ENCODE measurements at places on chromosomes 12 and 14.

- DNase-seq: no peak
Measured at GRCh38 chr12:116009805-116010204, 267.7 kb downstream of the MED13L start.

GRCh38 chr12:497501-498160 lies 37.9 kb downstream of the B4GALNT3 start:
- no peak for DNase-seq

GRCh38 chr14:38089123-38089522 lies 118.6 kb upstream of the SSTR1 start:
- DNase-seq: no peak

DNA sequence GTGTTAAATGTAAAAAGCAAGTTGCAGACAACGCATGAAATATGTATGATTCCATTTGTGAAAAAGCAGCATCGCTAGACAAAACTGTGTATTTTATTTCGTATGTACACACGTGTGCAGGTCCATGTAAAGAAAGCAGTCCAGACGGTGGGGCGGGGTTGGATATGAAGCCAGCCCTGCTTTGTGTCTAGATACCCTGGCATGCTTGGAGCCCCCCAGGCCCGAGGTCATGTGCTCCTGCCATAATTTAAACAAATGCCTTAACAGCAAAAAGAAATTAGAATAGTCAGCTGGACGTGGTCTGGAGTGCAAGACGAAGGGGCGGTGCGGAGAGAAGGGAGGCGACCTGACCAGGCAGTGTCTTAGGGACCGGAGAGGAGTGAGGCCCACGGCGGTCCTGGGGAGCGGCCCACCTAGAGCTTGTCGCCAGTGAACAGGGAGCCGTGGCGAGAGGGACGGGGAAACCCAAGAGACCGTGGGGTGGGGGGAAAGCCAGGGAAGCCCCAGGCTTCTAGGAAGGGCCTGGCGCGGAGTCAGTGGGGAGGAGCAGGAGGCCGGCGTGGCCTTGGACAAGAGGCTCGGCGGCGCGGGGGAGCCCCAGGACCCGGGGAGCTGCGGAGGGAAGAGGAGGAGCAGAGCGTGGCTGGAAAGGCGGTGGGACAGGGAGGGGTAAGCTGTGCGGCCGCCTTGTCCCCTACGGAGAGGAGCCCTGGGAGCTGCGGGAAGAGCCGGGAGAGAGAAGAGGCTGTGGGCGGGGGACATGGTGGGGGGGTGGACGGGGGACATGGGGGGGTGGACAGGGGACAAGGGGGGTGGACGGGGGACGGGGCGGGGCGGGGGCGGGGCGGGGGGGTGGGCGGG lies 118.5 kb upstream of the C14orf180 start:
- no peak for DNase-seq

- DNase-seq: no peak
Measured at GRCh38 chr12:68868043-68868790, 60.2 kb downstream of the MDM2 start.

DNA sequence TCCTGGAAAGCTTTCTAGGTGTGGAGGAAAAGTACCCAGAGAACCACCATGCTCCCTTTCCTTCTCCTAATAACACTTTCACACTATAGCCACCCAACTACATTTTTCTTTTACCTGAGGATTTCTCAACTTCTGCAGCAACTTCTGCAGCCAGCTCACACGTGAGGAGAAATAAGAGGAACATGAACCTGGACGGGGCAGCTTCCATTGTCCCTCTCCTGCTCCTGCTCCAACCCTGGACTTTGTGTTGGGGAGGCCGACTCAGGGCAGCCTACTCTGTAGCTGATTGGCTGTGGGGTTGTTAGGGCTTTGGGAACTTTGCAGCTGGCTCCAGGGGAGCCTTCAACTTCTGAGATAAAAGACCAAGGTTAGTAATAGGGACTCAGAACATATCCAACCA lies at the start of gene ERP27:
Gene ERP27 (minus strand): TSS at position 237 of the 400 bp plus-strand sequence. CDS start 29 bp downstream, at position 208.
- DNase-seq: no peak

DNA sequence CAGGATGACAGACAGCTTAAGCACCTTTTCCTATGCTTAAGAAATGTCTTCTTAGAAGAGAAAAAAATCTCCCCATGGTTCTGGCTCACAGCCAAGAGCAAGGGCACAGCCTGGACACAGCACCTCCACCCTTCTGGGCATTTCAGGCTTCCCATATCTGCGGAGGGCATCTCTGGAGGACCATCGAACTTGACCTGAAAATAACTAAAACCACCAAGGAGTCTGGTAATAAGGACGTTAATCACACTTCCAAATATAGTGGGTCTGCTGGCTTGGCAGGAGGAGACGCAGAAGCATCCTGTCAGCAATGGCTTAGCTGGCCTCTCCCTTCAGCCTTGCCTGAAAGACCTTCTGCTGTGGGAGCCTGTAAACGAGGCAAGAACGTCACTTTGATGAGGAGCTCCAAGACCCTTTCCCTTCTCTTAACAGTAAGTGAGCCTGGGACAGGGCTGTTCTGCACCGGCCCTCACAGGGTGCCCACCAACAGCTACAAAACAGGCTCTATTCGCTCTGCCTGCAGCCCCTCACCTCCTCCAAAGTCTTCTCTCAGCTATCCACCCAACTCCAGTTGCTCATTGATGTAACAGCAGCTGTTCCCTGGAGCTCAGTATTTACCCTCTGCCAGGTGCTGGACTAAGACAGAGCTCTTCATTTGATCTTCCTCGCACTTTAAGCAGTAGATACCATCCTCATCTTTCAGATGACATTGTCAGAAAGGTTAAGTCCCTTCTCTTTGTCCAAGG lies 13.2 kb downstream of the SETD3 start:
- no peak for DNase-seq

- no peak for DNase-seq
Measured at GRCh38 chr14:54088271-54088670, 131.6 kb upstream of the BMP4 start.

- DNase-seq: no peak
Measured at GRCh38 chr14:88242446-88242845, 80.6 kb downstream of the KCNK10 start.

- DNase-seq: no peak
Measured at GRCh38 chr14:94164685-94165431, 9.3 kb upstream of the PPP4R4 start.

DNA sequence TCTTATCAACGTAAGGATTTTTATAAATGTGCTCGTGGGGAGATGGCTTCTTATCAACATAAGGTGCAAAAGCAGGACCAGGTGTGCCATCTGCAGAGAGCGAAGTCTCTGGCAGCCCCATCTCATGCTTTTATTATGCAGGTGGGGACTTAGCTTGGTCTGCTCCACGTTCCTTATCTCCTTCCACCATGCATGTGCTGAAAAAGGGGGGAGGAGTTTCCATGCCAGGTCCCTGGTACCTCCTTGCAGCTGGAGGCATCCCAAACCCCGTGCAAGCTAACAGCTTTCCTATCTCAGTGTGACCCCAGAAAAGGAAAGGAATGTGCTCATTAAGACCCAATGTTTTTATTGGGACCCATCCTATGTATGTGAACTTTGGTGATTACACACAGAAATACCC lies 608.5 kb downstream of the TMEM121 start:
- DNase-seq: no peak

GRCh38 chr12:76922866-76923265 lies 44.0 kb upstream of the CSRP2 start:
- no peak for DNase-seq

DNA sequence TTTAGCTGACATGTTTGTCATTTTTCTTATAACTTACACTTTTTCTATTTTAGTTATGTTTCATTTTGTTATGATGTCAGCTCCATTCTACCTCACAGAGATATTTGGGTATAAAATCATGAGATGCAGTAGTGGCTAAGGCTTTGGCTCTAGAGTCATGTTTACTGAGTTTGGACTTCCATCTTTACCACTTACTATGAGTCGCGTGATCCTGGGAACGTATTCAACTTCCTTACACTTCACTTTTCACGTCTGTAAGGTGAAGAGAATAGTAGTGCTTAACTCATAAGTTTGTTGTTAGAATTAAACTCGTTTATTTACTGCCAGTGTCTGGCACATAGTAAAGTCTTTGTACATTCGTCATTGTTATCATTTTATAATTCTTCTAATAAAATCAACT lies 126.3 kb downstream of the ERC1 start:
- no peak for DNase-seq

GRCh38 chr14:71618047-71618446 lies 314.2 kb upstream of the RGS6 start:
- no peak for DNase-seq

DNA sequence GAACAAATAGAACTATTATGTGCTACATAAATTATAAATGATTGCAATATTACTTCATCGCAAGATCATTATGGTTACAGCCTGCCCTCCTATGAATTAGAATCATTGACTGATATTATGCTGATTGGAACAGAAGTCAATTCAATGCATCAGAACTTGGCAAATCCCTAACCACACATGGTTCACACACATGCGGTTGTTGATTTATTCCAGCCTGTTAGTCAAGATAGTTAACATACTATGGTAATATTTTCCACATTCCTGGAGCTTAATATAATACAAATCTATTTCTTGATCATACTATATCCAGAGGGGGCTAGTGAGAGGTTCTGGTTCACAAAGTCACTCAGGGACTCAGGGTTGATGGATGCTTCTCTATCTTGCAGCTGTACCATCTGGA lies 9.7 kb upstream of the CACNA1C start:
- DNase-seq: no peak

- no peak for DNase-seq
Measured at GRCh38 chr14:75875958-75876357, 105.8 kb downstream of the TGFB3 start.

DNA sequence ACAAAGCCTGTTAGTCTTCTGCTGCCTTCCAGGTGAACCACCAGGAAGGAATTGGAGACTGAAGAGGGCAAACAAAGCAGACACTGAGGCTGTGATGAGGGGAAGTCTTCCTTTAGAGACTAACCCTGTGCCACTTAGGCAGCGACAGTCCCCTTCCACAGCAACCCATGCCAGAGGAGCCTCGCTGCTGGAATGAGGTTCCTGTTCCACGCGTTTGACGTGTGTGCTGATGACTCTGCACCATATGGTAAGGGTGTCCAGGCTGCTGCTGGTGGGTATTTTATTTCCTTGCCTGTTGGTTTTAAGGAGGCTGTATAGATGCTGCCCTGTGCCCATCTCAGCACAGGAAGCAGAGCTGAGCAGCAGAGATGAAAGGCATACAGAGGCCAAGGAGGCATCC lies 361.9 kb upstream of the FKBP4 start:
- no peak for DNase-seq

- no peak for DNase-seq
Measured at GRCh38 chr14:104135904-104136471, 2.4 kb upstream of the KIF26A start.

DNA sequence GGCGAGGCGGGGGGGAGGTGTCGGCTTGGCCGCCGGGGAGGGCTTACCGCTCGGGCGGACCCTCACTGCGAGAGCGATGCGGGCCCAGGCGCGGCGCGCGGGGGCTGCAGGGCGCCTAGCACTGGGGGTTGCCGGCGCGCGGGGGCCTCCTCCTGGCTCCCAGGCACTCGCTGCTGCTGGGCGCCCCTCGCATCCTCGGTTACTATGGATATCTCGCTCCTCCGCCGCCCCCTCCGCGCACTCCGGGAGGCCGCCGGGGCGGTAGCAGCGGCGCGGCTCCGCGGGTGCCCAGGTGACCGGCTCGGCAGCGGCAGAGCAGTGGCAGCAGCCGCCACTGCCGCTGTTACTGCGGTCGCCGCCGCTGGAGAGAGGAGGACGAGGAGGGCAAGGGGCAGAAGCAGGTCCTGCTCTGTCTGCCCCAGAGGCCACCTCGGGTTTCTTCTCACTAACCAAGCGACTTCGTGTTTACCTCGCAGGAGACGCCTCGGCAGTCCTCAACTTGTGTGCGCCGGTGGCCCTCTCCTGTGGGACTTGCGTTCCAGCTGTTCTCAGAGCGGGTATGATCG lies 250.1 kb downstream of the APAF1 start:
- no peak for DNase-seq

DNA sequence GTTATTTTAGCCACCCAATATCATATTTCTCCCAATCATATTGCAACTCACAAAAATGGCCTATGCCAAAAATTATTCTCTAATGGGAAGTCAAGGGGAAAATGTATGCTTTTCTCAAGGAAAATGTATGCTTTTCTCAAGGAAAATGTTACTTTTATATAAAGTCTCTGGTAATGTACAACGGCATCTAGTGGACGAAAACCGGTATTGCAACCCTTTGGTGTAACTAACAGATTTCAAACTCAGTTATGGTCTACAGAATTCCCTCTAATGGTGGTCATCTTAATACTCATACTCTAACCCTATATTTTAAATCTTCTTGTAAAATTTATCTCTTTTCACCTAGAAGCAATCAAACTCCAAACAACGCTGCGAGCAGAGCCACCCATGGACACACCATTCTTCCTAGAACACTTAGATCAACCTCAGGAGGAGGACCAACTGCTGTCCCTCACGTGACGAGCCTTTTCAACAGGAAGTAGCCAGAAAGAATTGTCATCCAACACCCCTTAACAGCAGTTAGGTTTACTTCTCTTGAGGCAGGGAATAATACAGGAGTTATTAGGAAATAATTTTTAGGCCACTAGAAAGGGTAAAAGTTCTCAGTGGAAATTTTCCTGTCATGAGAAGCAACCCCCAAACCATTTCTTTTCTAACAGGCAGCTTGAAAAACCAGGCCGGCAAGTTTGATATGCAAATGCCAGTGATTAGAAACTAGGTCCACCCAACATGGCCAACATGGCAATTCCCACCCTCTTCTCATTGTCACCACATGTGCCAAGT lies 20.1 kb downstream of the APOBEC1 start:
- peak; percentile 65 for DNase-seq

DNA sequence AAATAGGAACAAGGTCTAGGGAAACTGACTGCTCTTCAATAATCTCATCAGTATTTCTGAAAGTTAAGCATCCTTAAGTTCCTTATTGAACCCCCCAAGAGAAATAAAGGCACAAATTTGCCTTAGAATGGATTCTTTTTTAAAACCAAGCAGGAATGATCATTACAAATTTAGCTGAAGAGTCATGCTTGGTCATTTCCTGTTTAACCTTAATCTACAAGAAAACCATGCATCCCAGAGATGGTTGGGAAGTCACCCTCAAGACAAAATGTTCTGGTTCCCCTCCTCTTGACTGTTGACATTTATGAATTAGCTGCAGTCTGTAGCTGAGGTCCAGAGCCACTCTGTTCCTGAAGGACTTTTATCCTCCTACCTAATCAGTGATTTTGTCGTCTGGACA lies 291.8 kb upstream of the G2E3 start:
- DNase-seq: no peak

GRCh38 chr14:58281969-58282368 lies 16.4 kb upstream of the ARID4A start:
- no peak for DNase-seq

GRCh38 chr14:56487761-56488160 lies 91.8 kb upstream of the TMEM260 start:
- no peak for DNase-seq

GRCh38 chr12:3200032-3200617 lies 122.9 kb downstream of the TSPAN9 start:
- DNase-seq: peak; percentile 84

GRCh38 chr14:24576771-24577170 lies 721 bp upstream of the CTSG start:
- no peak for DNase-seq

GRCh38 chr12:43361031-43361710 lies 190.8 kb downstream of the ADAMTS20 start:
- no peak for DNase-seq

All from HTR-8/SVneo (cell line).